Lower lobe of right lung (tissue), 2 donors: ENCODE measurements at places on chromosomes 7 and 10. TPM values are rescaled to one million over a fixed set of nuclear protein-coding genes. Genes with fewer than 3 reads are reported as not detected.

The HABP2 gene
- 0.77 TPM for total RNA-seq

DNA sequence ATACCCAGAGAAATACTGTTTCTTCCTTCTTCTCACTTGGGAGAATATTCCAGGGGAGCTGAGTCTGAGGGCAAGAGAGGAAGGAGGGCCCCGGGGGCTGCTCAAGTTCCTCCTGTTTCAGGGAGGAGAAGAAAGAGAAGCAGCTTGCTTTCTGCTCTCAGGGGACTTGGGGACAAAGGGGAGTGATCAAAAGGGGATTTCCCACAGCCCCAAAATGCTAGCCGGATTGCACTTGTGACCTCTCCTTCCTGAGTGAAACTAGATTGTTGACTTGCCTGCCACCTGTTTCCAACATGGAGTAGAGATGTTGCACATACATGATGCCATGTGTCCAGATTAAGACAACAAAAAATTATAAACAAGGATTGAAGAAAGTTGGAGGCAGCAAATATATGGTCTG lies 28.7 kb upstream of the PDCD4 start:
- H3K27ac ChIP-seq, result no peak overlapping the region
- H3K27me3 ChIP-seq, result no peaks in the 10 kb centered on the region
- peaks cover 37% of the 10 kb centered on the region for H3K4me1 ChIP-seq
- H3K36me3 ChIP-seq, result no peaks in the 10 kb centered on the region

- no peak overlapping the region for H3K27ac ChIP-seq
- no peak overlapping the region for H3K4me3 ChIP-seq
- DNase-seq, result no peak
- H3K4me1 ChIP-seq, result peaks cover 48% of the 10 kb centered on the region
- no peaks in the 10 kb centered on the region for H3K27me3 ChIP-seq
Measured at GRCh38 chr7:139699640-139700504, 77.9 kb downstream of the HIPK2 start.

DNA sequence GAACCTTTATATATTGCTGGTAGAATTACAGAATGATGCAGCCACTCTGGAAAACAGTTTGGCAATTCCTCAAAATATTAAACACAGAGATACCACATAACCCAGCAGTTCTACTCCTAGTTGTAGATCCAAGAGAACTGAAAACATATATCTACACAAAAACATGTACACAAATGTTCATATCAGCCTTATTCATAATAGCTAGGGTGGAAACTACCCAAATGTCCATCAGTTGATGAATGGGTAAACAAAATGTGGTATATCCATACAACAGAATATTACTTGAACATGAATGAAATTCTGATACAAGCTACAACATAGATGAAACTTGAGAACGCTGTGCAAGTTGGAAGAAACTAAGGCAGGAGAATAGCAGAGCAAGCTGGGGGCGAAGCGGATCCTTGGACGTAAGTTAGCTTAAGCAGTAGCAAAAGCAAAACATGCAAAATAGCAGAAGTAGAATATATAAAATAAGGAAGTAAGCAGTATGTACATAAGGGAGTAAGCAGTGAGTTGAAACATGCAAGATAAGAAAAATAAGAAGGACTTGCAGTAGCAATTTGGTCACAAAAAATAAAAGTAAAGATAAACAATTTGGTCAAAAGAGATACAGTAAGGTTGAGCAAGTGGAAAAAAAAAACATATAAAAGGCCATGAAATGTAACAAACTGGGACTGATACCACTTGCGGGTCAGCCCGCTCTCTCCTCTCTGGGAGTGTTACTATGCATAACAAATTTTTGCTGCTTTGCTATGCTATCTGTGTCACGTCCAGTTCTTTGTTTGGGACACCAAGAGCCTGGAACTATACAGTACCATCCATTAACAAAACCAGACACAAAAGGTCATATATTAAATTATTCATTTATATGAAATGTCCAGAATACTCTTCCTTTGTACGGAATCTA lies 18.0 kb upstream of the HILPDA start:
- DNase-seq, result peak; percentile 49
- no peaks in the 10 kb centered on the region for H3K4me1 ChIP-seq
- peak overlapping the region; percentile 25 for H3K27ac ChIP-seq
- H3K4me3 ChIP-seq, result no peak overlapping the region
- no peaks in the 10 kb centered on the region for H3K36me3 ChIP-seq
- H3K27me3 ChIP-seq, result no peaks in the 10 kb centered on the region
